ENCODE measurements at places on chromosomes 5 and 9.

DNA sequence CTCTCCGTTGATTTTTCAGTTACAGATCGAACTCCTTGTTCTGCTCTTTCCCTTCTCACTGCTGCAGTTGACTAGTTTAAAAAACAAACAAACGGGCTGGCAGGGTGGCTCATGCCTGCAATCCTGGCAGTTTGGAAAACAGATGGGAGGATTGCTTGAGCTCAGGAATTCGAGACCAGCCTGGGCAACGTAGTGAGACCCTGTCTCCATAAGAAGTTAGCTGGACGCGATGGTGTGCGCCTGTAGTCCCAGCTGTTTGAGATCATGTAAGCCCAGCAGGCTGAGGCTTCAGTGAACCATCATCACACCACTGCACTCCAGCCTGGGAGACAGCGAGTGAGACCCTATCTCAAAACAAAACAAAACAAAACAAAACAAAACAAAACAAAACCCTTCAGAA, 51.4 kb upstream of the NCS1 start:
- DNase-seq: no peak

DNA sequence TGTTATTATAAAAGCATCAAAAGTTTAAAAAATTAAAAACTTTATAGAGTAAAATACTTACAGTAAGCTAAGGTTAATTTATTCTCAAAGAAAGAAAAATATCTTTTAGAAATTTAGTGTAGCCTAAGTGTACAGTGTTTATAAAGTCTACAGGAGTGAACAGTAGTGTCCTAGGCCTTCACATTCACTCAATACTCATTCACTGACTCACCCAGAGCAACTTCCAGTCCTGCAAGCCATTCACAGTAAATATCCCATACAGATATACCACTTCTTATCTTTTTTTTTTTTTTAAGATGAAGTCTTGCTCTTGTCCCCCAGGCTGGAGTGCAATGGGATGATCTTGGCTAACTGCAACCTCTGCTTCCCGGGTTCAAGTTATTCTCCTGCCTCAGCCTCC, 73.1 kb upstream of the FST start:
- no peak for DNase-seq

DNA sequence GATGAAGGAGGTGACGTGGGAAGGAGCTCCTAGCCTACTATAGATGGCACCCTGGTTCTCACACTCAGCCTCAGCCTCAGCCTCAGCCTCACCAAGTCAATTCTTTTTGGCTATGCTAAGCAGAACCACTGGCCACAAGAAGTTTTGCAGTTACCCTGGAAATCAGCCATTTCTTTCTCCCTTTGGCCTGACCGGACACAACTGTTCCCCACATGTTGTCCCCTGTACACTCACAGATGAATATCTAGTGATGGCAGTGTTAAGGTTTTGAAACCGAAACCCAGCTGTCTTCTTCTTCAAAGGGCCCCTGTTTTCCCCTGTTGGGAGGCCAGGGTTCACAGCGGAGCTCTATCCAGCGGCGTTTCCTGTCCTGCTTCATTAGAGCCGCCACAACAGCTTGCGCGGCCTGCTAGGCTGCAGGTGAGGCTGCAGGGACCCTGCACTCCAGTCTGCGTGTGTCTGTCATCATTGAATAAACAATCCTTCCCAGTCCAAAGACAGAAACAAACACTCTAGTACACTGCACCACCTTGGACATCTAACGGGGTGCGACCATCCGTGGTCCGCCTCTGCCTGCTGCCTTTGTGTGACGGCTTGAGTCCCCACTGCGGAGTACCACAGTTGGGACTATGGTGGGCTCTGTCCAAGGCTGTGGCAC, 250.5 kb downstream of the DENND1A start:
- peak; percentile 25 for DNase-seq

GRCh38 chr9:110143485-110143884, 64.5 kb downstream of the C9orf152 start:
- DNase-seq: no peak

DNA sequence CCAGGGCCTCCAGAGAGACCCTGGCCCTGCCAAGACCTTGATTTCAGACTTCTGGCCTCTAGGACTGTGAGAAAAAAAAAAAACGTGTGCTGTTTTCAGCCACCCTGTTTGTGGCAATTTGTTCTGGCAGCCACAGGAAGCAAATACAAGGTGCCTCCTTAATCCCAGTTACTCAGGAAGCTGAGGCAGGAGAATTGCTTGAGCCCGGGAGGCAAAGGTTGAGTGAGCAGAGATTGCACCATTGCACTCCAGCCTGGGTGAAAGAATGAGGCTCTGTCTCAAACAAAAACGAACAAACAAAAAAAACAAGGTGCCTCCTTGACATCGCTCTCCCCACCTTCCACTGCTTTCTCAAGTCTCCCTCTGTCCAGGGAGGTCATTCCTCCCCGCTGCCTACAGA, 98.0 kb downstream of the GABBR2 start:
- no peak for DNase-seq

DNA sequence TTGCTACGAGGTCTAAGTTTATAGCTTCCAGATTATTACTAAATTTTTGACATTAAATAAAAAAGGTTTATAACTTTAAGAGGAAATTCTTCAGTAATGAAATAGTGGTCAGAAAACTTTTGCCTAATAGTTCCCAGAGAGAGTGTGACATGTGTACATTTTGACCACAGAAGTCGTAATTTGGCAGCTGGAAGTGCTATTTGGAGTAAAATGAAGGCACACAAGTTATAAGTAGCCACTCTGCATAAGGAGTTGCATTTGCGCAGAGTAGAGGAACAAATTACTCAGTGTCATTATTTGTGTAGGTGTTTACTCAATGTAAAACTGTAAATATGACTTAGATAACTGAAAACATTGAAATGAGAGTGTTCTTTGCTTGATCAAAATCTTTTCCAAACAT, 408.4 kb downstream of the CCDC171 start:
- DNase-seq: no peak

DNA sequence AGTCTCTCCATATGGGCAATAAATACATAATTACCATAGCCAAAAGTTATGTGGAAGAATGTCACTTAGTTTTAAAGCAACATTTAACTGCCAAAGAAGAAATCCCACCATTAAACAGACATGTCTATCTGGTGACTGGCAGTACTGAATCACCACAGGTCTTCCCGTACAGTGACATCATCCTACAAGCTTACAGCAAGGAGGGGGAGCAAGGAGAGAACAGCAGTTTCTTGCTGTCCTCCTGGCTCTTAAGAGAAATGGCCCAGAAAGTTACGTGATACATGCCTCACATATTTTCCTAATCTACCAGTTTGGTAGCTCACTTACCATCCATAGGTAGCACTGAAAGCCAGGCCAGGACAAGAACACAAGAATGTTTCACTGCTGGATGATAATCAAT, 671.0 kb downstream of the DMRTA1 start:
- DNase-seq: no peak

GRCh38 chr5:118775790-118776499, 212.4 kb downstream of the DTWD2 start:
- DNase-seq: no peak

GRCh38 chr9:132662152-132662945, 7.4 kb downstream of the DDX31 start:
- no peak for DNase-seq

DNA sequence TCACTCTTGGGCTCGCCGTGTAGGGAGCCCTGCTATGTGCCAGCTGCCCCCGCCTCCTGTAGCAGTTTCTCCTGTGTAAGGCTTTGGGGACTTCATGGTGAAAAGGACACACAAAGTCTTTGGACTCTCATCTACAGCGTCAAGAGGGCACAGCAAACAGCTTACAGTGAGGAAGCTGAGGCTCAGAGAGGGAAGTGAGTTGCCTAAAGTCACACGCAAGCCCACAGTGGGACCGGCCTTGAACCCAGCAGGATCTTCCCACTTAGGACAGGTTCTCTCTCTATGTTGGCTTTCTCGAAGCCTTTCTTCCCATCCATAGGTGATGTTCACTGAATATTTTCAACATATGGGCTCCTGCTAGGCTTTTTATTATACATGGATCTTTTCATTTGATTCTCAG, 9.8 kb upstream of the PRRX2 start:
- no peak for DNase-seq

DNA sequence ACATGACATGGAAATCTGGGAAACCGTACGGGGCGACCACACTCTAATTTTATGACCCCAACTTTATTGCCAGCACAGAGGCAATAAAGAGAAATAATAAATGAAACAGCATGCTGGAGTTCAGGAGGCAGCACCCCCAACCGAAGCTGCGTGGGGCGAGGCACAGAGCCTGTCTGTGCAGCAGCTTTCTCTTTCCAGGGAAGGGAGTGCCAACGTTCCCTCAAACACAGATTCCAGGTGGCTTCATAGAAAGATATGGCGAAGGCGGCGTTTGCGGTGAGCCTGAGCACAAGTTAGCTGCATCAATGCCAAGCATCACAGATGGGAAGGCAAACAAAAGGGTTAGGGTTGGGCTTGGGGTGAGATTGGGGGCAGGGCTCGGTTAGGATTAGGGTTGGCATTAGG, 114.8 kb downstream of the HSD17B3 start:
- DNase-seq: no peak
